NCI-H2227 treated with DMSO at 0.1 percent for 48 hours (cell line): ENCODE measurements at places on chromosomes 3 and 15.
A peak's percentile ranks its signal among the peaks of the same experiment; 100 is the strongest.

DNA sequence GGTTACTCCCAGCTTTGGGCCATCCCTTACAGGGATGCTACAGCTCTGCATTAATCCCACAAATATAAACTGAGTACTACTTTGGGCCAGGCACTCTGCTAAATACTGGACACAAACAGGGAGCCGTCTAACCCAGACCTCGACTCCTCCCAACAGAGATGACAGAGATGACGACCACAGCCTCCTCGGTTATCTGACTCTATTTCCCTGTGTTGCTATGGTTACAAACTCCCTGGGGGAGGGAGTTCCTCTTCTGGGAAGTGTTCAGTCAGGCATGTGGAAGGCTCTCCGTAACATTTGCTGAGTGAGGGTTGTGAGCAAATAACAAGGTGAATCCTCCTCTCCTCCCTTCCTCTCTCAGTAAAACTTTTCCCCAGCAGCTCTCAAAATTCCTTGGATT lies 6.7 kb upstream of the CMTM7 start:
- no peak for DNase-seq

- DNase-seq = no peak
These were observed 146.1 kb downstream of the GHSR start for GRCh38 chr3:172302203-172302602.

GRCh38 chr15:43859546-43859945 lies 32.7 kb downstream of the WDR76 start:
- DNase-seq = no peak

DNA sequence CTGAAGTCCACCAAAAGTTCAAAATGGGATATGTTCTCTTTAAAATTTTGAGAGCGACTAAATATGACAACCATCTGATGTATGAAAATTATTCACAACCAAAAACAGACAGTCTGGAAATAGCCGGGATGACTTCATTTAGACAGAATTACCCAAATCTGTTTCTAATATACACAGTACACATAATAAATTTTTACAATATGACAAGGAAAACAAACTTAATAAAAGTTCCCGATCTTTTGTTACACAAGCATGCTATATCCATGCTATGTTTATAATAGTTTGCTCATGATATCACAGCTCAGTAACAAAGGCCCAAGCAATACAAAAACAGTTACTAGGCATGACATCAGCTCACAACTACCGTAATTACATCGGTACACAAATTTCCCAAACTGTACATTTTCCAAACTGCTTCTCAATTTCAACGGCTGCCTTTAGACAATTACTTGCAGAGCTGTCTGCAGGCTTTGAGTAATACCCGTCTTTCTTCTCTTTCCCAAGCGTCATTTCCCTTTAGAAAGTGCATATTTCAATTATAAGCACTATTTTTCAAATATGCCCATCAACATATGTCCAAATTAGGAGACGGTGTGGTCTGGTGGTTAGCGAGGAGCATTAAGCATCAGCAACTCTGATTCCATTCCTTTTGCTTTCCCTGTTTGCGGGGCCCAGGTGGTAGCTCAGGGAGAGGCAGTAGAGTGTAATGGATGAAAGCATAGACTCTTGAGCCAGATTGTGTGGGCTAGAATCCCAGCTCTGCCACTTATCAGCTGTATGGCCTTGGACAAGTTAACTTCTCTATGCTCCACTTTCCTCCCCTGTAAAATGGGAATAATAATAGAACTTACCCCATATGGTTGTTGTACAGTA lies 481.2 kb downstream of the FOXP1 start:
- no peak for DNase-seq

GRCh38 chr3:28905798-28906197 lies 375.1 kb upstream of the RBMS3 start:
- no peak for DNase-seq

DNA sequence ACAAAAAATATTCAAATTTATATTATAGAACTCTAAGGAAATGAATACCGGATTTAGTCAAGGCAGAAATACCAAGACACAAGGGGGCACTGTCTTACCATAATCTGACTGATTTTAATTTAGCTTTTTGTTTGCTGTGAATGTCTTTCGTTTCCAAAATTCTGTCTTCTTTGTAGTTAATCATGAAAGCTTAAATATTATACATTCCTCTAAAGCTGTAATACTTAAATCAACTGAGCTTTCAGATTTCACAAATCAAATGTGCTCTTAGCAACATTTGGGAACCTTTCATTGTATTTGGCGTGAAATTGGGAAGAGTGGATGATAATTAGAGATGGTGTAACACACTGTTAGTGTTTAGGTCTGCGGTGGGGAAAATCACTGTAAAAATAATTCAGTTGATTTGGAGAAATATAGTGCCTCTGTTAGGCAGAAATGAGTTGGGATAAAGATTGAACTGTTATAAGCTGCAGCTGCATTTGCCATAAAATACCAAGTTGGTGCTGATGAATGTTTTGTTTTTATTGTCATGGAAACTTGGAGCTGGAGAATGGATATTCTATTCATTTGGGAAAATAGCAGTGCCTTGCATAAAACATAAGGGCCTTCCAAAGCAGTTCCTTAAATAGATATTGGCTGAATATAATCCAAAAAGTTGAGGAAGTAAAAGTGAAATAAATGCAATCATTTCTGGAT lies 228.2 kb downstream of the TCF12 start:
- peak; percentile 51 for DNase-seq

- DNase-seq = no peak
These were observed 14.3 kb downstream of the SLC28A1 start for GRCh38 chr15:84898761-84899160.

GRCh38 chr3:156633335-156633734 lies 41.1 kb upstream of the TIPARP start:
- DNase-seq = no peak

DNA sequence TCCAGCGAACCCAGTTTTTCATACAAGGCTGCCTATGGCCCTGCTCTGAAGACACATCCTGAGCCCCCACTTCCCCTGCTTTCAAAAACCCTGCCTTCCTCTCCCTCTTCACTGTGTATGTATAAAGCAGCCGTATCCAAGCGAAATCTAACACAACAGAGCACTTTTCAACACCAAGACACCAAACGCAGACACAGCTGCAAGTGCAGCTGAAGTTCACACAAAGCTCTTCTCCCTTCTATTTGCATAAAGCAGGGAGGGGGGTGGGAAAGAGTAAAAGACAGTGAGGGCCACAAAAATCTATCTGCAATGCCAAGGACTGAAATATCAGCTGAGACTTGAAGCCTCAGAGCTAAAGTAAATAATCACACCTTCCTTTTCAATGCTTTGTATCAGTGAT lies 35.1 kb upstream of the CSPG5 start:
- DNase-seq = no peak

DNA sequence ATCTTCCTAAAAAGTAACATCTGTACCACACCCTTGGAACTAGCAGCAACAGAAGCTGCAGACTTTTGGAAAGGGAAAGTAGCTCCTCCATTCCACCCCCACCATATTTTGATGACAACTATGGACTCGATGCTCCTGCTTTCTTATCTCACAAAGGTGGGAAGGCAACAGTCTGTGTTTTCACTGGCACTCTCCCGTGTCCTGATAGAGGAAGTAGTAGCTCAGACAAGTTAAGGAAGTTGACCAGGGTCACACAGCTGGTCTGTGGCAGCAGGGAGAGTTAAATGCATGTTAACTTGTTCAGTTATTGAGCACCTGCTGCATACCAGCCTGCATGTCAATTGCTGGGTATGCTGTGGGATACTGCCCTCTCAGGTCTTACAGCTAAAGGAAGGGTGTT lies 33.1 kb downstream of the BHLHE40 start:
- DNase-seq = no peak

DNA sequence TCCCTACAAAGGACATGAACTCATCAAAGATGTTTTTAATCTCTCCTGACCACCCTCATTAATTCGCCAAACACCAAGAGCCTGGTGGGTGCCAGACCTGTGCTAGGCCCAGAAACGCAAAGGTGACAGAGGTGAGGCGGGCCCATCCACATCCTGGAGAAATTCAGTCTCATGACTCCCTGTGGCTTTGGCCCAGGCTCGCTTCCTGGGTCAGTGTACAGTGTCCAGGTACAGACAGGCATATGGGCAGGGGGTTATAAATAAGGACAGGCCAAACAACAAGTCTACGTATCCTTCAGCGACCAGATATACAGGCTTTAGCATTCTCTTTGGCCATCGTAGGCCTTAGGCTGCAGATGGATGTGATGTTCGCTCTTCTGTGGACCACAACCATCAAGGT lies 945 bp upstream of the PLA2G4F start:
- DNase-seq = no peak

DNA sequence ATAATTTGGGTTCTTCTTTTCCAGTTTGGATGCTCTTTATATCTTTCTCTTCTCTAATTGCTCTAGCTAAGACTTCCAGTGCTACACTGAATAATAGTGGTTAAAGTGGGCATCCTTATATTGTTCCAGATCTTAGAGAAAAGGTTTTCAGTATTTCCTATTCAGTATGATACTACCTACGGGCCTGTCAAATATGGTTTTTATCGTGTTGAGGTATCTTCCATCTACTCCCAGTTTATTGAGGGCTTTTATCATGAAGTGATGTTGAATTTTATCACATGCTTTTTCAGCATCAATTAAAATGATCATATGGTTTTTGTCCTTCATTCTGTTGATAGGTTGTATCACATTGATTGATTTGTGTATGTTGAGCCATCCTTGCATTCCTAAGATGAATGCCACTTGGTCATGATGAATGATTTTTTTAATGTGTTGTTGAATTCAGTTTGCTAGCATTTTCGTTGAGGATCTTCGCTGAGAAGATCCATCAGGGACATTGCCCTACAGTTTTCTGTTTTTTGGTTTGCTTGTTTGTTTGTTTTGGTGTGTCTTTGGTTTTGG lies 3.0 kb upstream of the LRRC34 start:
- DNase-seq = no peak

- no peak for DNase-seq
These were observed 281.9 kb upstream of the ONECUT1 start for GRCh38 chr15:53072077-53072476.

DNA sequence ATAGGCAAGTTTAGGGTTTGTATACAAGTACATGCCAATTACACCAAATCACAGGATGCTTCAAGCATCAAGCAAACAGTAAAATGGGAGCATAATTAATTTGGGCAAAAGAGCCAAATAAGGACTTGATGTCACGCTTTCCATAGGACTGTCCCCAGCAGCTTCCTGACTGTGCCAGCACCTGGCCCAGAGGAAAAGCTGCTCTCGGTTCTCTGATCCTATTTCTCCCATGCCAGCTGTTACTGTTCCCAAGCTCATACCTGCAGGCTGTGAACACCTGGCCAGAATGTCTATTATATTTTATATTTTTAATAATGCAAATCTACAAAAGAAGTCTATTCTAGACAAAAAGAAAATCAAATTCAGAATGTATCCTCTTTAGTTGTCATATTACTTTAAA lies 12.2 kb downstream of the ZXDC start:
- DNase-seq = no peak

DNA sequence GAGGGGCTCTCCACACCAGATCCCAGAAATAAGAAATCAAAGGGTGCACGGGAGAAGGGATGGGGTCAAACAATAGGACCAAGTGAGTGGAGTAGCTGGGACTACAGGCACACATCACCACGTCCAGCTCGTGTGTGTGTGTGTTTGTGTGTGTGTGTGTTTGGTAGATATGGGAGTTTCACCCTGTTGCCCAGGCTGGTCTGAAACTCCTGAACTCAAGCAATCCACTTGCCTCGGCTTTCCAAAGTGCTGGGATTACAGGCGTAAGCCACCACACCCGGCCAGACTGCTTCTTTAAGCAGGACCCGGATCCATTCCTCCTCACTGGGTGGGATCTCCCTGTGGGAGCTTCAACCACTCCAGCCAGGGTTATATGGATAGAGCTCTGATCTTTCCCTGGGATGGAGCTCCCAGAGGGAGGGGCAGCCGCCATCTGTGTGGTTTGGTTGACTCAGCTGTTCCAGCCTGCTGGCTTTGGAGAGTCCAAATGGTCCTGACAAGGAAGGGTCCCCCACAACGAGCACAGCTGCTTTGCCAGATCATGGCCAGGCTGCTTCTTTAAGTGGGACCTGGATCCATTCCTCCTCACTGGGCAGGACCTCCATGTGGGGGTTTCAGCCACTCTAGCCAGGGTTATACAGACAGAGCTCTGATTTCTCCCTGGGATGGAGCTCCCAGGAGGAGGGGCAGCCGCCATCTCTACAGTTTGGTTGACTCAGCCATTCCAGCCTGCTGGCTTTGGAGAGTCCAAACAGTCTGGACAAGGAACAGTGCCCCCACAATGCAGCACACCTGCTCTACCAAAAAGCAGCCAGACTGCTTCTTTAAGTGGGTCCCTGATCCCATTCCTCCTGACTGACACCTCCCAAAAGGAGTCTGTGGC lies 9.1 kb upstream of the AVEN start:
- DNase-seq = no peak

GRCh38 chr15:63212050-63213004 lies 22.9 kb downstream of the RAB8B start:
- no peak for DNase-seq

DNA sequence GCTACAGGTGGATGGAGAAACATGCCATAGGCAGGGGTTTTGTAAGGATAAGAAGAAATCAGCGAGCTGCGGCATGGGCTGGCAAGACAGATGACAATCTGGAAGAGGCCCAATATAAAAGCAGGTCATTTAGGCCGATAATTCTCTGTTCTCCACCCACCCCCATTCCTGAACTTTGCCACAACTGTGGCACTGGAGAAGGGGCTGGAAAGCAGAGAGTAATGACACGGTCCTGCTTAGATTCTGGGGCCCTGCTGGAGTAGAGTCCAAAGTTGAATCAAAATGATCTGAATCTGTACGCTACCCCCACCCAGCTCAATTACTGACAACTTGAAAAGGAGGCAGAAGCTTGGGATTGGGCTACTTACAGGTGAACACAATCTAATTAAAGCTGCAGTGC lies 18.4 kb upstream of the BUB1B start:
- no peak for DNase-seq

DNA sequence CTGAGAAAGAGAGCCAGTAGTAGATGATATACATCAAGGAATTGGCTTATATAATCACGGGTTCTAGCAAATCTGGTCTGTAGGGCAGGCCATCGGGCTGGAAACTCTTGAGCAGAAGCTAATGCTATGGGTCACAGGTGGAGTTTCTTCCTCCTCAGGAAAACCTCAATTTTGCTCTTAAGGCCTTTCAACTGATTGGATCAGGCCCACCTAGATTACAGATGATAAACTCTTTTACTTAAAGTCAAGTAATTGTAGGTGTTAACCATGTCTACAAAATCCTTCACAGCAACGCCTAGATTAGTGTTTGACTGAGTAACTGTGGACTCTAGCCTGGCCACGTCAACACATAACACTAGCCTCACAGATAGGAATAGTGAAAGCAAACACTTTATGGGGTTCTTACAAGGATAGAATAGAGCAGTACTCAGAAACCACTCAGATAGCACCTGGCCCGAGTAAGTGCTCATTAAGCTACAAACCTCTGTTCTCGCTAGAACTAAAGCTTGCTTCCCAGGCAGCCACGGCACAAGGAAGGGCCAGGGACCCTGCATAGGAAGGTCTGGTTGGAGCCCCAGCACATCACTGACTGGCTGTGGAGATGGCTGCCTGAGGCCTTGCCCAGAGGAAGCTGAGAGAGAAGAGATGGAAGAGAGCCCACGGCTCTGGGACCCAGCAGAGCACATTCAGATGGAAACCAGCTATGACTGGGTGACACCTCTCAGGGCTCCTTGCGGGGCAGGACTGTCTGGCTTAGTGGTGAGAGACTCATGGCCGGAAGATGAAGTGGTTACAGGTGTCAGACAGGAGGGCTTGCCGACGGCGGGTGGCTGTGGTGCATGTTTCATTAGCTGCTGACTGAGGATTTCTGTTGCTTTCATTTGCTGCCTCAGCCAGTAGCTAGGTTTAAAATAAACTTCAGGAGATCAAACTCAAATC lies 202.5 kb upstream of the TLE3 start:
- no peak for DNase-seq
